ENCODE measurements at places on chromosomes 2 and 18.

DNA sequence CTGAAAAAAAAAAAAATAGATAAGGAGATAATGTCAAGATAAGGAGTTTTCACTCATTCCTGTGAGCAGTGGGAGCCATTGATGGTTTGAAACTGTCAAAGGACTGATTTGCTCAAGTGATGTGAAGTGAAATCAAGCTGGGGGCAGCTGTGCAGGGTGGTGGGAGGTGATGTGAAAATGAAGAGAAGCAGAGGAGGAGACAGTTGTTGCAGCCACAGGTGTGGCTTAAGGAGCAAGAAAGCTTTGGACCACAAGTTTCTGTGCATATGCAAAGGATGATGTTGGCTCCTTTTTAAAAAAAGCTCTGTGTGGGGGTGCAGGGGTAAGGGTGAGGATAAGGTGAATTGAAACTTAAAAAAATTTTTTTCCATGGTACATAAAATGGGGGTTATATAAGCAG is 8.3 kb downstream of the EFR3B start:
- peaks cover 5% of the 10 kb centered on the region for H3K4me1 ChIP-seq
- peaks cover under 1% of the 10 kb centered on the region for H3K27me3 ChIP-seq
- no peak for DNase-seq
- peaks cover 2% of the 10 kb centered on the region for H3K36me3 ChIP-seq
- H3K4me3 ChIP-seq: no peak overlapping the region
- no peak overlapping the region for H3K27ac ChIP-seq

- H3K36me3 ChIP-seq: peaks cover 2% of the 10 kb centered on the region
- peak overlapping the region; percentile 27 for H3K27ac ChIP-seq
- DNase-seq: no peak
Measured at GRCh38 chr2:204695506-204695905, 150.2 kb downstream of the PARD3B start.

DNA sequence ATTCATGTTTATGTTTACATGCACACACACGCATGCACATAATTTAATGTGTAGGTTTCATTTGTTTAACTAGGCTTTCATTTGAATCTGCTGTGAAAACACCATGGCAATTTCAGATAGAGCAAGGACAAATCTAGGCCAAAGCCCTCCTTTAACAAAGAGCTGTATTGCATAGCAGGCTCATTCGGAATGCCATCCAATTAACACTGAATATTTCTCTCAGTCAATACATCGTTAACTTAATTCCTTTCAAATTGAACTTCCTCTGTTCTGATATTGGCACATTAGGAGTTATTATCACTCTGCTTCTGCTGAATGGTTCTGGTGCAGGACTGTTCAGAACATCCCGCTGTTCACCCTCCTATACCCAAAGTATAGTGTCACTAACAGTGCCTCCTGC is 435.1 kb upstream of the CDH20 start:
- no peak overlapping the region for H3K27ac ChIP-seq
- peaks cover 16% of the 10 kb centered on the region for H3K27me3 ChIP-seq
- no peak overlapping the region for H3K4me3 ChIP-seq

DNA sequence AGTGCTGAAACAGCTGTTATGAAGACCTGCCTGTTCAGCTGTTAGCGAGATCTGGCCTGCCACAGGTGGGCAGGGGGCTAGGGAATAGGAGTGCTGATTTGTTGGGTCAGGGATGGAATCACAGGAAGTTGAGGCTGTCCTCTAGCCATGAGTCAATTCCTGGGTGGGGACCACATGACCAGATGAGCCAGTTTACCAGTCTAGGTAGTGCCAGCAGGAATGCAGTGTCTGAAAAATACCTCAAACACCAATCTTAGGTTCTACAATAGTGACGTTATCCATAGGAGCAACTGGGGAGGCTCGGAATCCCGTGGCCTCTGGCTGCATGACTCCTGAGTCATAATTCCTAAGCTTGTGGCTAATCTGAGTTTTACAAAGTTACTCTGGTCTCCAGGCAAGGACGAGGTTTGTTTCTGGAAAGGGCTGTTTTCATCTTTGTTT is 44.9 kb downstream of the DYSF start:
- no peak overlapping the region for H3K4me3 ChIP-seq
- H3K36me3 ChIP-seq: no peaks in the 10 kb centered on the region
- H3K27ac ChIP-seq: no peak overlapping the region
- no peaks in the 10 kb centered on the region for H3K27me3 ChIP-seq
- H3K4me1 ChIP-seq: no peaks in the 10 kb centered on the region

DNA sequence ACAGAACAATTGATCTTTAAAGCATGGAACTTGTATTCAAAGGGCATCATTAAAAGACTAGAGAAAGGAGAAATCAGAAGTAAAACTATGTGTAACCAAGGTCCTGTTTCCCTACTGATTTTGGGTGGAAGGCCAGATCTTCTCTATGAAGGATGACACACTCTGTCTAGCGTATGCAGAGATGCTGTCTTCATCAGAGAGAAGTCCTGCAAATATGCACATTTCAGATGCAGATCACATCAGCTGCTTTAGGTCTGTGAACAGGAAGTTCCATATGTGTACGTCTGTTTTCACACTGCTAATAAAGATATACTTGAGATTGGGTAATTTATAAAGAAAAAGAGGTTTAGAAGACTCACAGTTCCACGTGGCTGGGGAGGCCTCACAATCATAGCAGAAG is 857.3 kb downstream of the CNTNAP5 start:
- no peaks in the 10 kb centered on the region for H3K36me3 ChIP-seq
- DNase-seq: no peak
- no peaks in the 10 kb centered on the region for H3K27me3 ChIP-seq
- no peak overlapping the region for H3K27ac ChIP-seq

DNA sequence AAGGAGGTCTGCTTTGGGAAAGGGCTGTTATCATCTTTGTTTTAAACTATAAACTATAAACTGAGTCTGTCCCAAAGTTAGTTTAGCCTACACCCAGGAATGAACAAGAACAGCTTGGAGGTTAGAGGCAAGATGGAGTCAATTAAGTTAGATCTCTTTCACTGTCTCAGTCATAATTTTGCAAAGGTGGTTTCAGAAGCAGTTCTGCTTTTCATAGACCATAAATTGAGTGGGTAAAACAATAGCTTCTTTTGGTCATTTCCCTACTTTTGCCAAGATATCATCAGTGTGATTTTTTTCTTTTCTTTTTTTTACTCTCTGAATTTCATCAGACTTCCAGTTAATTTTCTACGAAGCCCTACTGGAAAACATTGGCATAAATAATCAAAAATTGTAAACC is 117.0 kb downstream of the AP1S3 start:
- H3K36me3 ChIP-seq: peaks cover 31% of the 10 kb centered on the region
- peak overlapping the region; percentile 9 for H3K27ac ChIP-seq
- H3K27me3 ChIP-seq: no peaks in the 10 kb centered on the region
- peaks cover 25% of the 10 kb centered on the region for H3K4me1 ChIP-seq
- H3K4me3 ChIP-seq: no peak overlapping the region

DNA sequence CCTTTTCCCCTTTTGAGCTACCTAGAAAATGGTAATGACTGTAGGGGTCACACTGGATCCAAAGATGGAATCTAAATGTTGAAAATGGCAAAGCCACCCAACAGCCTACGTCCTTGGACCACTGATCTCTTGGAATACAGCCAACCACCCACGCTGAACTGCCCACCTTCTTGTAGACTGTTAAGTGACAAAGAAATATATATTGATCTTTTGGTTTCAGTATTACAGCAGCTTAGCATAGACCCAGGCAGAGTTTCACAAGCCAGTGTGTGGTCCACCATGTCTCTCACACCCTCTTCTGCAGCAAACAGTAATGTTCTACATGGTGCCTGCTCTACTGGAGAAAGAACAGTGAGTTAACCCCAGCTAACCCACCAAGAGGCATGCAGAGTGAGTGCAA is 20.2 kb downstream of the CACNB4 start:
- H3K4me3 ChIP-seq: no peak overlapping the region
- no peaks in the 10 kb centered on the region for H3K4me1 ChIP-seq
- no peak for DNase-seq
- no peak overlapping the region for H3K27ac ChIP-seq
- no peaks in the 10 kb centered on the region for H3K27me3 ChIP-seq

DNA sequence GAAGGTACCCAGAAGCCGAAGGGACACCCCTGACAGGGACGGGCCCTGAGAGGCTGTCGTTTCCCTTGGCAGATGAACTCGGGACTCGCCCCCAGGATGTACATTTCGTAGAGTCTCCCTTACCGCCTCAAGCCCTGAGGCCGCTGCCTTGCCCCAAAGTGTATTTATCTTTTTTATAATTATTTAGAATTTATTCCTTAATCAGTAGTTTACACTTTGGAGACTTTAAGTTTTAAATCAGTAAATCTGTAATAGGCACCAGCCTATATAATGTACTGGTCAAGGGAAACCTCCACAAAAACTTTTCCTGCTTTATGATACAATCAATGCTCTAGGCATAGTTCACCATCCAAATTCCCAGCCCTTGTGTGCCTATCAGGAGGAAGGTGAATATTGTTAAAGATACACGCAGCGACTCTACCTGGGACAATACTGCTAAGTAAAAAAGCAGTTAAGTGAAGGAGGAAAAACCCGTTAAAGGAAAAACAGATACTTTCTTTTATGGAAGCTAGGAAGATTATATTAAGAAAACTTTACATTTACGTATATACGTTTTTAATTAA is 848 bp downstream of the VRK2 start:
- H3K36me3 ChIP-seq: peaks cover 5% of the 10 kb centered on the region
- DNase-seq: no peak
- peak overlapping the region; percentile 97 for H3K27ac ChIP-seq
- peaks cover 40% of the 10 kb centered on the region for H3K4me1 ChIP-seq
- H3K4me3 ChIP-seq: peak overlapping the region; percentile 84

DNA sequence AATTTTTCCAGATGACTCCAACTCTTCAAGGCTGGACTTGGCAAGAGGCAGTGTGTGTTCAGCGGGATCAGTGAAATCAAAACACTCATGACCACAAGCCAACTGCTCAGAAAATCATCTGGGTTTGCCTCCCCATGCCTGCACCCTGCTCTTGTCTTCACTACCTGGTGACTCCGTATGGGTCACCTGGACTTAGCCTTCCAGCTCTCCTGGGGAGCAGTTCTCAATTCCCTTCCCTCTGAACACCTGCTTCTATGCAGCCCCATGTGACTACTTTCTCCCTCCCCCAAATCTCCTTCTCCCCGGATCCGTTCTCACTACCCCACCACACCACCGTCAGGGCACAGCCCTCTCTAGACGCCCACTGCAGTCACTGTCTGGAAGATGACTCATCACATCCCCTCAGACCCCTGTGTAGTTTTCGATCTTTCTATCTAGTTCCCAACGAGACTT is 130.2 kb upstream of the ID2 start:
- peaks cover 13% of the 10 kb centered on the region for H3K4me1 ChIP-seq
- no peak overlapping the region for H3K4me3 ChIP-seq
- peaks cover 3% of the 10 kb centered on the region for H3K36me3 ChIP-seq

DNA sequence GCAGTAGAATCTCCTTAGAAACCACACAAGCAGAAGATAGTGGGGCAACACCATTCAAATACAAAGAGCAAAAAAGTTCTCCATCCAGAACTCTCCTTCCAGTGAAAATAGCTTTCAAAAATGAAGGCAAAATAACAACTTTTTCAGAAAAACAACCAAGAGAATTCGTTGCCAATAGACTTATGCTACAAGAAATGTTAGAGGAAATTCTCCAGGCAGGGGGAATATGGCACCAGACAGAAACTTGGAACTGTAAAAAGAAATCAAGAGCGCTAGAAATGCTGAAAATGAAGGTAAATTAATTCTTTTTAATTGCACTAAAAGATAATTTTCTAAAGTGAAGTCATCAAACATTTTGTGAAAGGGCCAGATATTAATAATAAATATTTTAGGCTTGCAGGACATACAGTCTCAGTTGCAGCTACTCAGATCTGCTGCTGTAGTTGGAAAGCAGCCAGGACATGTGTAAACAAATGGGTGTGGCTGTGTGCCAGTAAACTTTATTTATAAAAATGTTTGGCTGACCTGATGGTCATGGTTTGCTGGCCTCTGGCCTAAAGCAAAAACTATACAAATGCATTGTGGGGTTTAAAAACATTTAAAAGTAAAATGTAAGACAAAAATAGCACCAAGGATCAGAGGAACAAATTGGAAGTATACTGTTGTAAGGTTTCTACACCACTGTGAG is 73.7 kb upstream of the TGFA start:
- H3K4me1 ChIP-seq: peaks cover 15% of the 10 kb centered on the region
- no peak overlapping the region for H3K27ac ChIP-seq
- no peak overlapping the region for H3K4me3 ChIP-seq
- H3K36me3 ChIP-seq: no peaks in the 10 kb centered on the region

GRCh38 chr18:31402026-31402373 is 25.4 kb downstream of the DSG4 start:
- H3K4me1 ChIP-seq: peaks cover 43% of the 10 kb centered on the region
- no peaks in the 10 kb centered on the region for H3K27me3 ChIP-seq
- peak overlapping the region; percentile 10 for H3K27ac ChIP-seq
- no peak overlapping the region for H3K4me3 ChIP-seq

DNA sequence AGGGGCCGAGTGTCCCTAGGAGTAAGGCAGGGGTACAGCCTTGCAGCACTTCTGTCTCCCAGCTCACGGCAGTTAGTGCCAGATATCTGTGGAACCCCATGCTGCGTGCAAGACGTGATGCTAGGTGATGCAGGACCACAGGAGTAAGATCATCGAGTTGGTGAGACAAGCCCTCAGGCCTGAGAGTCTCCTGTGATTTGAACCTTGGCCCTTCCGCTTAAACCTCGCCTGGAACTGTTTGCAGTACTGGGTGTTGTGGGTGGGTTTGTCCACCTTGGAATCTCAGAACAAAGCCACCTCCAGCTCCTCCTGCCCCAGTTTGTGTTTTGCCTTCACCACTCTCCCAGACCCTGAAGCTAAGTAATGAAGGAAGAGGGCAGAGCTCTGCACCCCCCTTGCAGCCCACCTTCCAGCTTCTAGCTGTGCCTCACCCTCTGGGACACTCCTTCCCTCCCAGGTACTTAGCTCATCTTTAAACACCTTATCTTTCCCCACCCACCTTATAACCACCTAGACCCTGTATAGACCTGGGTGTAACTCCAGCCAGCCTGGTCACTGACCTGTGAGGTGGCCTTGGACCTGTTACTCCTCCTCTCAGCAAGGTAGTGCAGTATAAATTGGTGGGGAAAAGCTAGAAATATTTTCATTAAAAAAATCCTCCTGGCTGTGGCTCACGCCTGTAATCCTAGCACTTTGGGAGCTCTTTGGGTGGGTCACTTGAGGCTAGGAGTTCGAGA is 6.6 kb downstream of the CNNM4 start:
- DNase-seq: no peak
- H3K36me3 ChIP-seq: no peaks in the 10 kb centered on the region
- H3K27ac ChIP-seq: no peak overlapping the region
- H3K27me3 ChIP-seq: no peaks in the 10 kb centered on the region
- no peak overlapping the region for H3K4me3 ChIP-seq

Measured in mesothelial cell of epicardium (in vitro differentiated cells).